ENCODE measurements at places on chromosomes 2 and 18.

DNA sequence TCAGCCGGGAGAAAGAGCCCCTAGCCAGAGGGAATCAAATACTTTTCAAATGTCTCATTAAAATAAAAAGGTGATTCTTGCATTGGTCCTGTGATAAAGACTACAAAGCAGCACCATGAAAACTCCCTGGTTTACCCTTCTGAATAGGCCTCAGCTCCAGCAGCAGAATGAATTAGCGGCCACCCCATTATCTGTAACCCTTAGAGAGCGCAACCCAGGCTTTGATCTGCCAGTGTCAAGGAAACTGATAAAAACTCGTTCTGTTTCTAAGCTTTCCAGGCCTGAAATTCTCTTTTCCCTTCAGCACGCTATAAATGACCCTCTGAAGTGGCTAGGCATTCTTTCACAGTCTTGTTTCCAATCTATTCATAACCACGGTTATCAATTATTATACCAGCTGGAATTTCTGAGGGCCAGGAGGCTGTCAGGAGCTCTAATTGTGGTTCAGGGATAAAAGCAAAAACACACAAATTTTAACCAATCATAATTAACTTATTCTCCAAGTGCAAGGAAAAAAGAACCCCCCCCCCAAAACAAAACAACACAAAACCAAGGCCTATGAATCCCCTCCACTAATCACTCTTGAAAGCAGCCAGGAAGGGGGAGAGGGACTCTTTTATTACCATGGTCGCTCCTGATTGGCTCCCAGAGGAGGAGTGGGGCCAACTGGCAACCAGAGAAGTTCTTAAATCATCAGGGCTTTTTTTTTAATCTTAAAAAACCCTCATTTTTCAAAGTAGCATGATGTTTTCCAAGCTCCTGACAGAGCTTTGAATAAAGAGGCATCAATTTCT is 258.9 kb downstream of the CYRIA start:
- no peak for DNase-seq

GRCh38 chr2:167595839-167596471 is 651.4 kb downstream of the STK39 start:
- DNase-seq: no peak

- DNase-seq: no peak
Observed at GRCh38 chr2:127594116-127594591, 51.8 kb upstream of the GPR17 start.

DNA sequence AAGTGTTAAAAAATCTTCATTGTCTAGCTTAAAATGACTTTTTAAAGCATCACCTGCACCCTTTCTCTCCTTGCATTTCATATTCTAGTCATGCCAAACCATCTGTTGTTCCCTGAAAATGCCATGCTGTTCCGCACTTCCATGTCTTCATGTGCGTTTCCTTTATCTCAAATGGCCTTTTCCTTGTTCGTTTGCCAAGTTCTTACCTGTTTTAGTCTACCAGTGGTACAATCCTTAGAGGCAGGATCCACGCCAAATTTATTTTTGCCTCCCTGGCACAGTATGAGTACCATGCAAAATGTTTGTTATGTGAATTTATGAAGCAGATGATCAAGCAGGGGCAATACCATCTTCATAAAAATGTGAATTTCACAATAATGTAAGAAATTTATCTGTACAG is 37.0 kb downstream of the TMEFF2 start:
- no peak for DNase-seq

- DNase-seq: no peak
Observed at GRCh38 chr2:39881494-39881893, 102.4 kb upstream of the THUMPD2 start.

- no peak for DNase-seq
Observed at GRCh38 chr2:21245565-21245964, 121.8 kb downstream of the TDRD15 start.

DNA sequence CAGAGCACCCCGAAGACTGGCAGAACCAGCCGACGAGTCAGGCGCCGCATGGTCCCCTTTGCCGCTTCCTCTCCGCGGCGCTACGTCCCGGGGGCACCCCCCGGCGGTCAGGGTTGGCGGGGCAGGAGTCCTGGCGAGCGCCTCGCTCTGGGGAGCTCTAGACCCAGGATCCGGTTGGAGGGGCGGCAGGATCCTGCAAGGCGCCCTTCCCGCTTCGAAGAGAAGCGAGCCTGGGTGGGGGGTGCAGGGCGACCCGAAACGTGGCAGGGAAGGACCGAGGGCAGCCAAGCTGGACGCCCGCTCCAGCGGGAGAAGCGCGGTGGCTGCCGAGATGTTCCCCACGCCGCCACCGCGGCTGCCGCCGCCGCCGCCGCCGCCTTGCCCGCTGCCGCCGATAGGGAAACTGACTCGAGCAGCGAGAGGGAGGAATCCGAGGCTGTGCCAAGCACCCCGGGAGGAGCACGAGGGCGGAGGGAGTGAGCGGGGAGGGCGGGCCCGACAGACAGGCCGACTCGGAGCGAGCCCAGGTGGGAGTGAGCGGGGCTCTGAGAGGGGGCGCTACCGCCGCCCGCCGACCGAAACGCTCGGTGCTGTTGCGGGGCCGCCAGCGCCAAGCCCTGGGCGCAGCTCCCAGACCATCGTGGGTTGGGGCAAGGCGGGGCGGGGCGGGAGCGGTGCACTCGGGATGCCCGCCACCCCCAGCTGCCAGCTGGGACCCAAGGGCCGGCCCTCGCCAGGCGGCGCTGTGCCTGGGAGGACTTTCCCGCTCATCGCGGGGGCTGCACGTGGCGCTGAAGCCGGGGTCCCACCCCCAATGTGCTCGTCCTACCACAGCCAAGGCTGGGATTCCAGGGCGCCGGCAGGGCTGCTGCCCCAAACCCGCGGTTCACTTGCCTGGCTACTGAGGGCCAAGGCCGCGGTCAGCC is at the start of gene GALNT14:
Gene GALNT14 (minus strand): TSS at position 404 of the 926 bp plus-strand sequence. CDS start 354 bp downstream, at position 50.
- DNase-seq: peak; percentile 77

GRCh38 chr2:137938204-137938603 is 26.1 kb upstream of the HNMT start:
- no peak for DNase-seq

DNA sequence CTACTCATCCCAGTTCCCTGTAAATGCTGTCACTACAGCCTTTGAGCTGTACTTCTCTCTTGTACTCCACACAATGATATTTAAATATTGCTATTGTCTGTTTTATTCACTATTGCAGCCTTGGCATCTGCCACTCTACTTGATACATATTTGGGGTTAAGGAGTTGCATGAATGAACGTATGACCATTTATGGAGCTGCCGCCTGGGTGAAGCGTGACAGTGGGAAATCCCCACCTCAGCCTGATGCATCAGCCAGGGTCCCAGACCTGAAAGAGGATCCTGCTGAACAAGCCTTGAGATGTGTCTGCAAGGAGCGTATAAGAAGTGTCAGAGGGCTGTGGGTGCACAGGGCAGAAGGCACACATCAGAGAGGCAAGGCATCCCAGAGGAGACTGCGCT is 39.1 kb downstream of the MRPL35 start:
- no peak for DNase-seq

DNA sequence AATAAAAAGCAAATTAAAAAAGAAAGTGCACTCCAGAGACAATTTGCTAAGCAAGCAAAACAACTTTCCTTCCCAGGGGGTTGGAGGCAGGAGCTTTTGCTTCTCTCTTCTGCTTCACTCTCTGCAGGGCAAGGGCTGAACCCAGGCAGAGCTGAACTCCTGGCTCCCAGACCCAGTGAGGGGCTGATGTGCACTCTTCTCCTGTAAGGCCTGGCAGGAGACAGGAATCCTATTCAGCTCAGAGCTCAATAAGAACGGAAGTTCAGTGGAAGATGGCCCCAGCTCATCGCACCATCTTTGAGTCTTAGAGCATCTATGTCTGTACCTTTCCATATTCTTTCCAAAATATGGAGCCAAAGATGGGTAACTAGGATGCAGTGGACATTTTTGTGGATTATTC is 29.1 kb downstream of the CIB4 start:
- DNase-seq: no peak

DNA sequence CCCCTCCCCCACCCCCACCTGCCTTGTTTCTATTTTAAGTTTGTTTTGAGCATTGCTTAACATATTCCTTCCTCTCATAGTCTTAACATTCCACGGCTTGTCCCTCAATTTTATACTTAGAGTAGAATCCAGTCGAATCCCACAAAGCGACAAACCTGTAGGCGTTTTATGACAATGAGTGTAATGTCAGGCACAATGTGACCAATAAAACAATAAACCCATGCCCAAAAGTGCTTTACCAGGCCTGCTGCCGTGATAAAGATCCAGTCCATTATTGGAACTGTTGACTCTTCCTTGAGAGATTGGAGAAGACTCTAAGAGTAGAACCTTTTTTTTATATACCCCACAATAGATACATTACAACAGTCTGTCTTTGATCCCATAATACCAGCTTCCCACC is 6.2 kb upstream of the MRO start:
- DNase-seq: no peak

DNA sequence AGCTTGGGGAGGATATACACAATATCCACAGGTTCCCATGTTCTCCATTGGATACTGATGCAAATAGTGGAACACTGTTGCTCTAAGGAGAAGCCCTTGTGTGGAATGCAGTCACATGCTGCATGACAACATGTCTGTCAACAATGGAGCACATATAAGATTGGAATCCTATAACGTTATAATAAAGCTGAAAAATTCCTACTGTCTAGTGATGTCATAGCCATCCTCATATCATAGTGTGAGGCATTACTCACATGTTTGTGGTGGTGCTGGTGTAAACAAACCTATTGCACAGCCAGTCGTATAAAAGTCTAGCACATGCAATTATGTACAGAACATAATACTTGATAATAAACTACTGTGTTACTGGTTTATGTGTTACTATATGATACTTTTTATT is 394.7 kb downstream of the FBXO15 start:
- no peak for DNase-seq

- no peak for DNase-seq
Observed at GRCh38 chr2:186348200-186348599, 137.9 kb upstream of the ZC3H15 start.

- no peak for DNase-seq
Observed at GRCh38 chr2:15661295-15661569, 69.6 kb downstream of the DDX1 start.

DNA sequence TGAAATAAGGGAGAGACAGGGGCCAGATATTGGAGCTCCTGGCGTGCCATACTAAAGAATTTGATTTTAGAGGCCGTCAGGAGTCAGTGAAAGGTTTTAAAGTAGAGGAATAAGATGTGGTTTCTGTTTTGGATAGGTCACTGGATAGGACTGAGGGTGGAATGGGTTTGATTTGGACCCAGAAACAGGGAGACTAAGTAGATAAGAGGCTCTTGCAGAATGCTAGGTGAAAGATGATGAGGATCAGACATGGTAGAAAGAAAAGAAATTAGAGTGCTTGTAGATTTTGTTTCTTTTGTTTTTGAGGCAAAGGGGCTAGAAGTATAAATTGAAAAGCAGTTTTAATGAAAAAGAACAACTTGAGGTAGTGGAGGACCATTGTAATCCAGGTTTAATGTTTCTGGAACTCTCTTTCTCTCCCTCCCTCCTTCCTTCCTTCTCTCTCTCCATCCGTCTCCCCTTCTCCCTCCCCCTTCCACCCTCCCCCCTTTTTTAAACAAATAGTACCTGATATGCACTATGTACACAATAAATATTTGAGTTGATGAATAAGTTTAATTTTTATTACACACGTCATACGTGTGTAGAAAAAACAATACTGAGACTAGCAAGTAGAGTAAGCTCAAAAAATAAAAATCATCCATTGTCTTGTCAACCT is 1.9 kb downstream of the NDUFV2 start:
- no peak for DNase-seq

- no peak for DNase-seq
Observed at GRCh38 chr2:186588940-186589611, 780 bp upstream of the ITGAV start.

GRCh38 chr18:63138436-63139340 is 180.9 kb downstream of the BCL2 start:
- DNase-seq: no peak

DNA sequence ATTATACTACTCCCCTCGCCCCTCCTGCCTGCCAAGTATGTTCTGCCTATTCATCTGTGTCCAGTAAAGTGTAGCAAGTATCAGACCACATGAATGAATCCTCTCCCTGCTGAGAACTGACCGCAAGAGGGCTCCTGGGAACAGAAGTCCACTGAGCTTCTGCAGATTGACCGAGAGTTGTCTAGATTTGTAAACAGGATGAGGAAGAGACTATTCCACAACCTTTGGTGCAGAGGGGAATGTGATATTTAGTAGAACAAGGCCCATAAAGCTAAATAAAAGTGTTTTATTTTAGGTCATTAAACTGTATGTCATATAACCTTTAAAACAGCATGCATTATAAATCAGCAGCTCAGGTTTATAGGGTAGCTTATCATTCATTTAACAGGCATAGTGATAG is 377.0 kb downstream of the DCC start:
- DNase-seq: no peak

- no peak for DNase-seq
Observed at GRCh38 chr2:207255565-207256470, 90.1 kb upstream of the KLF7 start.

DNA sequence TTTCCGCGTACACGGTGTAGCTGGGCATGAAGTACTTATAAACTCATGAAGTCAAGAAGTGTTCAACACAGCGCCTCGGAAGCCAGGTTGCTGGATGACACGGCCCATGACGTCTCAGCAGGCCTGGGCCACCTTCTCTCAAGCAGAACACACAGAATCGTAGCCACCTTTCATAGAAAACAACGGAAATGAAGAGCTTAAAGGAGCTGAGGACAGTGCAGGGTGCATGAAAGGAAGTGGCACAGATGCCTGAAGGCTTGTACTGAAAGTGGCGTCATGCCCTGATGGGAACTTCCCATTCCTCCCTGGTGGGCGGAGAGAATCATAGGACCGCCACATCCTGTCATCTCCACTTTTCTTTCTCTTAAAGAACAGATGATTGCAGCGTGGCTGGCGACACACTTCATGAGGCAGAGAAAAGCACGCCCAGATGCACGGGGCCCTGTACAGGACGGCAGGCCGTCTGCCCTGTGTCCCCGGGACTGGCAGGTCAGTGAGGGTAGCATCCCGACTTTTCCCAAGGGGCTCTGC is 31.1 kb downstream of the HDAC4 start:
- DNase-seq: peak; percentile 64

- DNase-seq: no peak
Observed at GRCh38 chr18:51890762-51891161, 449.2 kb upstream of the DCC start.

- no peak for DNase-seq
Observed at GRCh38 chr2:54941248-54941984, 108.8 kb downstream of the RTN4 start.

DNA sequence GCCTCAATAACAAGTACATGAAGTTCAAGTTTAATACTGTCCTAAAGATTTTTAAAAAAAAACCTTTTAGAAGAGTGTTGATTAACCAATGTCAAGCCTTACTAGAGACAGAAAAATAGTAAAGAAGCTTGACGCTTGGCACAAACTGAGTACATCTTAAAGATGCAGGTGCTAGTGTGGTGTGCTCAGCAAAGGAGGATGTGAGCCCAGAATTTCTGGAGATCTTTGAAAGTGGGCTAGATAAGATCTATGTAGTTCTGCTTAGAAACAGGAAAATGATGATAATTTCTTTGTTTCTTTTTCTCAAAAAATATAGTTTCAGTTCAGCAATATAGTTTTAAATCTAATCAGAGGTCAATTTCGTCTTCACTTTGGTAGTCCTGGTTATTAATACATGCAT is 118.3 kb upstream of the KLHL14 start:
- DNase-seq: no peak
